C1 segment of cervical spinal cord (tissue), 14 donors: ENCODE measurements at places on chromosomes 11 and 22.

DNA sequence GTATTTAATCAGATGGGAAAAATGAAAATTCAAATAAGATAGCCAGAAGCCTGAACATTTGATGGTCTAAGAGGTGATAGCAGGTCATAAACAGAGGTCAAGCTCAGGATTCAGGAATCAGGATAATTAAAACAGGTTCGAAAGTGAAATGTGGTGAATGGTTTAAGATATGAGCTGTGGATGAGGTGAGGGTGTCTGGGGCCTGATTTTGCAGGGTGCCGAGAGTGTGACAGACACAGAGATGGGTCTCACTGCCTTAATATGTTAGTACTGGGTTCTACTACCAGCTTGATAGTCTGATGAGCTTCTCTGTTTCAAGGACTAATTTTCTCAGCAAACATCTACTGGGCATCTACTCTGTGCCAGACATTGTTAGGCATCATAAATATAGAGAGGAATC is 19.9 kb upstream of the EMSY start:
- no peak for DNase-seq

- DNase-seq, result no peak
Measured at GRCh38 chr11:44835296-44835695, 108.5 kb downstream of the TSPAN18 start.

DNA sequence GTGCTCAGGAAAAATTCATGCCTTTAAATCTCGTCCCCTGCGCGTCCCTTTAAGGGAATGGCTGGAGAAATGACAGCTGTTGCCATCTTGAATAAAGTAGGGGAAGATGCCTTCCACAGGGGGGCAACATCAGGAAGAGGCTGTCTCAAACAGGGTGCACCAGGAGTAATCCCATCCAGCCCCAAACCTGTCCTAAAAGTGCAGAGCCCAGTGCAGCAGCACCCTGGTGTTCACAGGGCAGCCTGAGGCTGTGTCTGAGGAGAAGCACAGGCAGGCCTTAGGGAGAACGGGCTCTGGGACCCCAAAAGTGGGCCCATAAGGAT is 10.8 kb upstream of the C11orf96 start:
- DNase-seq, result no peak

DNA sequence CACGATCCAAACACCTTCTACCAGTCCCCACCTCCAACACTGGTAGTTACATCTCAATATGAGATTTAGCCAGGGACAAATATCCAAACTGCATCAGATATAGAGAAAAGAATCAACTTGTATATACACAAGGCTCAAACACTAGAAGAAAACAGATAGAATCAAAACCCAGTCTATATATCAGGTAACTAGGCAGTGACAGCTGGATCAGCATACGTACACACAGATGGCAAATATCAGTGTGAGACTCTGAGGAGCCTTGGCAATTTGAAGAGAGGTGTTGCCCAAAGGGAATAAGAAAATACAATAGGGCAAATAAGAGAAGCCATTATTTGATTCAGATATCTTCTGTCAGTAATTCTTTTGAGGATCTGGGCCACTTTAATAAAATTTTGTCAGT is 951.3 kb upstream of the CHORDC1 start:
- no peak for DNase-seq

GRCh38 chr11:123206791-123207434 is 11.9 kb upstream of the CLMP start:
- no peak for DNase-seq

DNA sequence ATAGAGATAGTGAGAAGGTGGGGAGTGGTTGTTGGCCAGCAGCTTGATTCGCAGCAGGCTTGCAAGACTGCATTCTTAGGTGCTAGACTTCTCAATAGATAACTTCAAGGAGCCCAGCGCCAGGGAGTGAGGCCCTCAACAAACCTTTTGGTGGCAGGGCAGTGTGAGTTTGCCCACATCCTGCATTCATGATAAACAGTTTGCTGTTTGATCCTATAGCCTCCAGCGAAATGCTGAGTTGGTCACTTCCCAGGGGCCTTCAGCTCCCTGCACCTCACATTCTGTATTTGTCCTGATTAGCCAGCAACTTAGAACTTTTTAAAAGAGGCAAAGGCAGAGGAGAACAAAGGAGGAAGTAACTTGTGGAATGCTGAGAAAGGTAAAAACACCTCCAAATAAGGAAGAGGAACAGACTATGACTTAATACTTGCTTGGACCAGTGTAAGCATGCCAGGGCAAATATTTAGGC is 25.1 kb downstream of the OR10A6 start:
- DNase-seq, result no peak

- no peak for DNase-seq
Measured at GRCh38 chr11:8256271-8257002, 7.2 kb downstream of the LMO1 start.

- DNase-seq, result no peak
Measured at GRCh38 chr22:20080445-20080775, 369 bp downstream of the DGCR8 start.

DNA sequence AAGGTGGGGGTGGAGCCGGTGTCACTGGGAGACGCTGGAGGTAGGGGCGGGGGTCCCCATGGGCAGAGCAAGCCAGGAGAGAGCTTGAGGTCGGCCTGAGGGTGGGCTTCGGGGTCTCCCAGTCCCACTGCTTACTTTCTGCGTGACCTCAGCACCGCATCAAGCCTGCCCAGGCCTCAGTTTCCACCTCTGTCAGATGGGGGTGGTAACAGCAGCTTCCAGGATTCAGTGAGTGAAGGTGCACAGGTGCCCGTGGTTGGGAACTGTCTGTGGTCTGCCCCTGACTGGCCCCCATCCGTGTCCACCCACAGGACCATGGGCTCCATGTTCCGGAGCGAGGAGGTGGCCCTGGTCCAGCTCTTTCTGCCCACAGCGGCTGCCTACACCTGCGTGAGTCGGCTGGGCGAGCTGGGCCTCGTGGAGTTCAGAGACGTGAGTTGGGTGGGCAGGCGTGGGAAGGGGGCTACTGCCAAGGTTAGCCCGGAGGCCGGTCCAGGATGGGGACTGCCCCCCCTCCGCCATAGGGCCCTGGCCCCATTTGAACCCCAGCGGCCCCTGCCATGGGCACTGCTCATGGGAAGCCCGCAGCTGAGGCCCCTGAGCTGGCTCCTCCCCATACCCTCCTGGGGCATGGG is 2.2 kb downstream of the TCIRG1 start:
- no peak for DNase-seq

DNA sequence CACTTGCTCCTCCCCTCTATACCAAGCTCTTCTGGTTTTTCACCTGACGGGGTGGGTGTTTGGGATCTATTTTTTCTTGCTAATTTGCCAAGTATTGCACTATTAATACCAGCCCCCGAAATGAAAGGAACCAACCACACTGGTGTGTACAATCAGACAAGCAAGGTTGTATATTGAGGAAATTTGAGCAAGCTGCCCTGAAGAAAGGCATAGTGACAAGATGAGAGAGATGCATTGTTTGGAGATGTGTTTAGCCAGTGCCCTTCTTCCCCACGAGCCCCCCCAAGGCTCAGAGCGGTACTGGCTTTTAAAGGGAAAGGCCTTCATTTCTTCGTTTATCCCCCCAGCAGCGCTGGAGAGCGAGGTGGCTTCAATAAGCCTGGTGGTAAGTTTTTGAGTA is 15.2 kb upstream of the GAS2L1 start:
- no peak for DNase-seq

DNA sequence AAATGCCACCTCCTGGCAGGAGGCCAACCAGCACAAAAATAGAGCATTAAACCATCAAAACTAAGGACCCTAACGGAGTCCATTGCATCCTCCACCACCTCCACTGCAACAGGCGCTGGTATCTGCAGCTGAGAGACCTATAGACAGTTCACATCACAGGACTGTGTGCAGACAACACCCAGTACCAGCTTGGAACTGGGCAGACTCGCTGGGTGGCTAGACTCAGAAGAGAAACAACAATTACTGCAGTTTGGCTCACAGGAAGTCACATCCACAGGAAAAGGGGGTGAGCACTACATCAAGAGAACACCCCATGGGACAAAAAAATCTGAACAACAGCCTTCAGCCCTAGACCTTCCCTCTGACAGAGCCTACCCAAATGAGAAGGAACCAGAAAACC is 11.6 kb upstream of the TMEM45B start:
- no peak for DNase-seq

- DNase-seq, result no peak
Measured at GRCh38 chr11:42596576-42597145, 715.1 kb upstream of the API5 start.

GRCh38 chr11:131385763-131386390 is 15.5 kb downstream of the NTM start:
- no peak for DNase-seq

GRCh38 chr22:42385696-42386095 is 46.5 kb downstream of the NFAM1 start:
- DNase-seq, result no peak

DNA sequence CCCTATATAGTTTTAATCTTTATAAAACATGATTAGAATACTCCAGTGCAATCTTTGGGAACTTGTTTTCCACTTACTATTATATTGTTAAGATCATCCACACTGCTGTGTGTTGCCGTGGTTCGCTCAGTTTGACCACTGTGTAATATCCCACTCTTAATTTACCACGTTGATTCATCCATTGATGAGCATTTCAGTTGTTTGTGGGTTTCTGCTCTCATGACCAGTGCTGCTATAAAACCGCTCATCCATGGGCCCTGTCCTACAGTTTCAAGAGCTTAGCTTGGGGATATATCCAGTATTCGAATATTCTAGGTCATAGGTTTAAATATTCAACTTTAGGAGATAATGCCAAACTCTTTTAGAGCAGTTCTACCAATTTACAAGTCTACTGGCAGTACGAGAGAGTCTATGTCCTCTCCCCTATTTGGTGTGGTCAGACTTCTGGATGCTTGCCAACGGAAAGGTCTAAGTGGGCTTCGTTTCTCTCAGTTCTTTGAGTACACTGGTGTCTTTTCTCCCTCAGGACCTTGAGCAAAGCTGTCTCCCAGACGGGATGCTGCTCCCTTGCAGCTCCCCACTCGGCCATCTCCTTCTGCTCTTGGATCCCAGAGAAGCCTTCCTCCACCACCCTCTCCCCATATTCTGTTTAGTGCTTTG is 94.9 kb upstream of the ALX4 start:
- DNase-seq, result no peak

- peak; percentile 70 for DNase-seq
Measured at GRCh38 chr22:38172832-38173640, 8.6 kb downstream of the PLA2G6 start.

DNA sequence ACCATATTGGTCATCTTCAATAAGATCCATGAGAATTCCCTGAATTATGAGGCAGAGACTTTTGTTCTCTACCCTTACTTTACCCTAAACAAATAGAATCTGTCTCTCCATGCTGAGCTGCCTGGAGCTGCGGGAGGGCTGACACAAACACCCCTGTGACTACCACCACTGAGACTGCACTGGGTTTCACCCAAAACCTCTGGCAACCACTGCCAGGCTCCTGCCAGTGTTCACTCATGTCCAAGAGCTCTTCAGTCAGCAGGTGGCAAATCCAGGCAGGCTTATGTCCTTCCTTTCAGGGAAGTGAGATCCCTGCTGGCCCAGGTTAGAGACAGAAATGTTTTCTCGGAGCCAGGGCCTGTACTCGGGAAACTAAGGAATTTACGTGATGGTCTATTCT is 1105.3 kb downstream of the LRRC4C start:
- DNase-seq, result no peak

DNA sequence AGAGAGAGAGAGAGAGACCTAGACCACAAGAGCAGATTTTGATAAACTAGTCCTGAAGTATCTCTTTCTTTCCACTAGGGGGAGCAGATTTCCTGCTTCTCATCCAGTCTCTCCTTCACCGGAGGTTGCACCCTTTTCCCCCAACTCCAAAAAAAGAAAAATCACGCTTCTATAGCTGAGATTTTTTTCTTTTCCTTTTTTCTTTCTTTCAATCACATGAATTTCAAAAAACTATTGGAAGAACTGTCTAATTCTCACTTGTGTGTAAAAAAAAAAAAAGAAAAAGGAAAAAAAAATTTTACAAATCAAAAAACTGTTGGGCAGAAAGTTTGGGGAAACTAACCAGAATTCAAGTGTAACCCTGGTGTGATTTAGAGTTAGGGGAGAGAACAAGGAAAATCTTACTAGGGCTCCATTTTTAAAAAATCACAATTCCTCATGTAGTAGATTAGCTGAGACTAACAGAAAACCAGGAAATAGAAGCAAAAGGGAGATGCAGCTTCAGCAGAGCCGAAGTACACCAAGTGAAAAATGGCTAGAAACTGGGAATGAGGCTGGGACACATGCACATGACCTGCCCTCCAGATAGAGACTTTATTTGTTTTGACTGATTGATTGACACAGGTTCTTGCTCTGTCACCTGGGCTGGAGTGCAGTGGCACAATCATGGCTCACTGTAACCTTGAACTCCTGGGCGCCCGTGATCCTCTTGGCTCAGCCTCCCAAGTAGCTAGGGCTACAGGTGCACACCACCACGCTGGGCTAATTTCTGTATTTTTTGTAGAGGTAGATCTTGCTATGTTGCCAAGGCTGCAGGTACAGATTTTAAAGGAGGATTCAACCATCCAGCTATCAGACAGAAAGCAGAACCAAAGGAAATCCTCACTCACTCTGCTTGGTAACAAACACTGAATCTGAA is 27.1 kb downstream of the SDHD start:
- no peak for DNase-seq

- DNase-seq, result no peak
Measured at GRCh38 chr11:17760102-17761029, 25.8 kb downstream of the KCNC1 start.

- no peak for DNase-seq
Measured at GRCh38 chr11:128324531-128325141, 262.7 kb downstream of the ETS1 start.

GRCh38 chr22:39938509-39939111 is 21.6 kb upstream of the TMA7B start:
- no peak for DNase-seq

GRCh38 chr11:123261345-123262106 is 66.5 kb upstream of the CLMP start:
- DNase-seq, result peak; percentile 55

GRCh38 chr11:1000357-1001278 is 35.9 kb downstream of the MUC6 start:
- DNase-seq, result no peak

DNA sequence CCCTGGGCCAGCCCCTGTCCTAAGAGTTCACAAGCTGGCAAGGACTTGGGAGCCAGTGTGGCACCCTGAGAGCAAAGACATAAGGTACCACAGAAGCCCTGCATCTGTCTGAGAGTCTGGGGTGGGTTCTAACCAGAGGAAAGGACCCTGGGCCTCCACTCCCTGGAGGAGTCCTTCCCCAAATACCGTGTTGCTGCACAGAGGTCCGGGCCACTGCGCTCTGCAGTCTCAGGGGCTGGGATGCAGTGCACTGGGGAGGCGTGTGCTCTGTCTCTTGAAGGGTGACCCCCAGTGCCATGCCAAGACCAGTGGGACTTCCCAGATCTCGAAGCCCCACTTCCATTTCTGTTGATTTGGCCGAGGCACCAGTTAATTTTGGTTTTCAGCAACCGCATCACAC is 4.3 kb upstream of the SH3BP1 start:
- no peak for DNase-seq

- no peak for DNase-seq
Measured at GRCh38 chr11:77993902-77994301, 566 bp downstream of the INTS4 start.

GRCh38 chr22:39773976-39774539 is 119.5 kb downstream of the ENTHD1 start:
- DNase-seq, result no peak

GRCh38 chr11:45945397-45945999 is 23.0 kb downstream of the LARGE2 start:
- DNase-seq, result no peak

GRCh38 chr11:37858398-37858797 is 1260.4 kb upstream of the RAG2 start:
- DNase-seq, result no peak
